ENCODE measurements at places on chromosomes 4 and X.

DNA sequence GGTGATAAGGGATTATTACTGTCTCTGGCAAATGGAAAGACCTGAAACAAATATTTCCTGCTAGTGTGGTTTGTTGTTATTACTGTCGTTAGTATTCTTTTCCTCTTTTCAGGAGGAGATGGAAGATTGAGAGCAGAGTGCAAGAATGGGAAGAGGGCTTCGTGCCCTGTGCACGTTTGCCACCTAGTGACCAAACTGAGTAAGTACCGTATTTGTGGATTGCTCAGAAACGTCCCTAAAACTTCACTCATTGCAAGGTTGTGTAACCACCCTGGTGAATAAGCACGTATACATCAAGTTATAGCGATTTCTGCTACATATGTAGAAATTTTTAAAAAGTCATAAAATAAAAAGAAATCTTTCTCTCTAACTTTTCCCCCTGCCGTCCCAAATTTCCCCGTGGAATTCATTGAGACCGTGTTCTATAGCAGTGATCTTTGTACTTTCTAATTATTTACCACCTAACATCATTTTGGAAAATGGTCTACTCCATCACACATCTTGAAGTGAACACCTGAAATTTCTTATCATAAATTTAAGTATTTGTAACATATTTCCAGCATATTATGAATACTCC lies 24.3 kb downstream of the LINC00632 start:
- no peak for DNase-seq

GRCh38 chr4:107098401-107098800 lies 62.3 kb upstream of the DKK2 start:
- DNase-seq, result no peak

DNA sequence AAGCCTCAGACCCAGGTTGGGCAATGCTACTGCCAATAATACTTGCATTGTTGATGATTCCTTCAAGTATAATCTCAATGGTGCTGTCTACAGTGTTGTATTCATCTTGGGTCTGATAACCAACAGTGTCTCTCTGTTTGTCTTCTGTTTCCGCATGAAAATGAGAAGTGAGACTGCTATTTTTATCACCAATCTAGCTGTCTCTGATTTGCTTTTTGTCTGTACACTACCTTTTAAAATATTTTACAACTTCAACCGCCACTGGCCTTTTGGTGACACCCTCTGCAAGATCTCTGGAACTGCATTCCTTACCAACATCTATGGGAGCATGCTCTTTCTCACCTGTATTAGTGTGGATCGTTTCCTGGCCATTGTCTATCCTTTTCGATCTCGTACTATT lies 7.4 kb downstream of the LPAR4 start:
- no peak for DNase-seq

DNA sequence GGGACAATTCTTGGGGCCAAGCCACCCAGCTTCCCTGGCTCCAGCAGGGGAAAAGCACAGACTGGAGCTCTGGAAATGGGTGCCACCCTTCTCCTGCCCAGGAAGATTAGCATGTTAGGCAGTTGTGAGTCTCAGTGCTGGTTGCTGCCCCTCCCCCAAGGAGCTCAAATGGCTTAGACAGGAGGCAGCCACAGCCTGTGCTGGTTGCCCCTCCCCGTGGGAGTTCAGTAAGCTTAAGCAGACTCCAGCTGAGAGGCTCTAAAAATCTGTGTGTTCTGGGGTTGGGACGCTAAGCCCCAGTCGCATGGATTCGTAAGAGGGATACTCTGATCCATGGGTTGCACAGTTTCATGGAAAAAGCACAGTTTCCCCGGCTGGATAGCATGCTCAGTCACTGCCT lies 92.7 kb upstream of the NDST3 start:
- no peak for DNase-seq

DNA sequence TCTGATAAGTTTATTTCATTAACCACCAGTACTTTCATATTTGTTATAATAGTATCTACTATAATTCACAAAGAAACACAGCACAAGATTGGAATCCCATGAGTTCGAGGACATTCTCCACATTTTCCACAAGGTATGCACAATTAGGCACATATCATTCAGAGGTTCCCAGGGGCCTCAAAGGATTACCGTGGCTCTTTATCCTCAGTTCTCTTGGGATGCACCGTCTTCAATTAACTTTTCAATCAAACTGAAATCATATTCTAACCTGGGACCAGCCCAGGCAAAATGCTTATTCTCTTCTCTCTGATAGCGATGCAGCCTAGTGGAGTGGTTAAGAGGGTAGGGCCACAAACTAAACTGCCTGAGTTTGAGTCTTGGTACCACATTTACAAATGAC lies 242.6 kb upstream of the RASGEF1B start:
- DNase-seq, result no peak
